Mucosa of descending colon (tissue), 3 donors: ENCODE measurements at places on chromosomes 6 and 20. TPM values are rescaled to one million over a fixed set of nuclear protein-coding genes. Genes with fewer than 3 reads are reported as not detected.

GPX6 gene
- not detected for total RNA-seq

DNA sequence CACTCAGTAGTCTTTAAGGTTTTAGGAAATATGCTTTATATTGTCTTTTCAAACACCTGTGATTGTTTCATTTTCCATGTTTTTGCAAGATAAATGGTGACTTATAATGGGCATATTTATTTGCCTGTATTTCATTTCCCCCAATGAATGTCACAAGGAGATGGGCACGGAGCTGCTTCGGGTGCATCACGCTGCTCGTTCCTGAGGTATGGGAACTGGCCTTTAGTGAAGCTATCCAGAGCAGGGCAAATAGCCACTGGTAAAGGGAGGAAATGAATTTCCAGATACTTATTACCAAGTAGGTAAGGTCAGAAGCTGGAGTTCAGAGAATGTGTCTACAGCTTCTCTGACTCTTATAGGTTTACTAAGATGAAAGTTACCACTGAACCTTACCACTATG is 3.7 kb downstream of the POU3F2 start:
- no peak for DNase-seq

- no peak for DNase-seq
Measured at GRCh38 chr6:24480705-24481104, 8.7 kb downstream of the GPLD1 start.

FBXO30 gene
- total RNA-seq, result 7.1 TPM

C6orf132 gene
- 57.6 TPM for total RNA-seq

DNA sequence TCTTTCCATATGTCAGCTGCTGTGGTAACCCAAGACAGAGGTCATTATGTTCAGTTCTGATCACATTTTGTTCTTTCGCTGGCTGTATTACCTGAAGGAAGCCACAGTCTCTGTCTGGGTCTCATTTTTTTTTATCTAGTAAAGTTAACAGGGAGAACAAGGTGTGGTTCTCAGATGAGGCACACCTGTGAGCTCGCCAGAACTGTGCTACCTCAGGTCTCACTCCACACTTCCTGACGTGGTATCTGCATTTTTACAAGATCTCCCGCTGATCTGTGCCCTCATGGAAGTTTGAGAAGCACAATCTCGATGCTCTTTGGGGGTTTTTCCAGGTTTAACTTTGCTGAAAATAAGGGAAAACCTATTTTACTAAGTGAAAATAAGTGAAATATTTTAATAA is 169.5 kb upstream of the CENPW start:
- peak; percentile 43 for DNase-seq

DNA sequence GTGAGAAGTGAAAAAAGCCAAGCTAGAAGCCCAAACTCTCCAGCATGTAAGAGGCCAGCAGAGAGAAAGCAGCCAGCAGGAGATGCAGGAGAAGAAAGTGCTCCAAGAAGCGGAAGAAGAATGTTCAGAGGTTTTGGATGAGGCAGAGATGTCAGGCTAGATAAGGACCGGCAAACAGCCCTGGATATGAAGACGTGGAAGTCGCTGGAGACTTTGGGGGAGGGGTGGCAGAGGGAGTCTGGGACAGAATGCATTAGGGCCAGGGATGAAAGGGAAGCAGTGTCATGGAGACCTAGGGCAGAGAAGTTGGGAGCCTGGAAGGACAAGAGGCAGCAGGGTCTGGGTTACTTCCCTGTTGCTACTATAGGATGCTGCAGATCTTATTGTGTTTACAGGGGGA is 5.3 kb upstream of the SCUBE3 start:
- DNase-seq, result no peak

DNA sequence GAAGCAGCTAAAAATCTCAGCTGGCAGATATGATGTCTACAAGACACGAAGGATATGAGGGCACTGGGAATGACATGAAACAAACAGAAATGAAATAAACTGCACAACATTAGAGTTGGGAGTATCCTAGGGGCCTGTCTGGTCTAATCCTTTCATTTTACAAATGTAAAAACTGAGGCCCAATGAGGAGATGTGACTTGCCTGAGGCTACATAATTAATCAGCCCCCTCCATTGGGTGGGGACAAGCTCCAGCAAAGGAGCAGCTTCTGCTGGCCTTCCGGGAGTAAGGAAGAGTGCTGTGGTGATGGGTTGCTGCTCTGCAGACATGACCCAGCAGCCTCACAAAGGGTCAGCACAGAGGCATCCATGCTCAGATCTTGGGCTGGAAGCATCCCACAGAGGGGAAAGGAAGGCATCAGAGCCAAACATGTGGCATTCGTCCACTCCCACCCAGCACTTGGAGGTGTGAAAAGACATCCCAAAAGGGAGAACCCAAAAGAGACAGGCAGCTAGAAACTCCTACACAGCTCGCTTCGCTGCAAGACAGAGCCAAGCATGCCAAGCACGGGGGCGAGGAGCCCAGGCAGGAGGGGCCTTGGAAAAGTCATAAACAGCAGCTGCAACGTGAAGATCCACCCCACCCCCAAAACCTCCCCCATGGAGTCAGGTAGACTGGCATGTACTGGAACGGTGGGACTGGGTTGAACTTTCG is 183.7 kb downstream of the UNC5CL start:
- no peak for DNase-seq

GRCh38 chr6:45327956-45328522 is at the start of gene RUNX2:
TSS of gene RUNX2 (plus strand) at chr6:45328330. CDS start at chr6:45328727, 397 bp downstream.
- DNase-seq, result no peak

DNA sequence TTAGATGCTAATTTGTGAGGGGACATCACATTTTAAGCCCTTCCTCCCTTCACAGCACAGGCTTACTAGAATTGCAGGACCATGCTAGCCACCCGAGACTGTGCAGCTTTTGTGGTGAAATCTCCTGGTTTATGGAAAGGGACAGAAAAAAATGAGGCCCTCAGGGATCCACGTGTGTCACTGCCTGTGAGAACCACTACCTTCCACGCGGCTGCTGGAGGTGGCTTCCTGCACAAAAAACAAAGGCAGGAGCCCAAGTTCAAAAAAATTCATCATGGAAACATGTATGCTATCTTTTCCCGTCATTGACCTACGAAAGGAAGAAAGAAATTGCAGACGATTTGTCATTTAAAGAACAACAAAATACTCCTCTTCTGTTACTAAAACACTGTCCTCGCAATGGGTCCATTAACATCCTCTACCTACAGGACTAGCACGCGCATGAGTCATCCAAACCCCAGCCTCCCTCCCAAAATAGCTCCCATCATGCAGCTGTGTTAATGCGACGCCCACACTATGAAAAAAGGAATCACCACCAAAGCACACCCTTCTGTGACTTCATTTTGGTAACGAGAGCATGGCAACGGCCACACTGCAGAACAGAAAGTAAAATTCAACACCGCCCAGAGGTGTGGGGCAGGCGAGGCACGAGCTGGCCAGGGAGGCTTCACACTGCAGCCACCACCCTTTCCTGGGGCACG is 45.7 kb downstream of the RAMACL start:
- no peak for DNase-seq

DNA sequence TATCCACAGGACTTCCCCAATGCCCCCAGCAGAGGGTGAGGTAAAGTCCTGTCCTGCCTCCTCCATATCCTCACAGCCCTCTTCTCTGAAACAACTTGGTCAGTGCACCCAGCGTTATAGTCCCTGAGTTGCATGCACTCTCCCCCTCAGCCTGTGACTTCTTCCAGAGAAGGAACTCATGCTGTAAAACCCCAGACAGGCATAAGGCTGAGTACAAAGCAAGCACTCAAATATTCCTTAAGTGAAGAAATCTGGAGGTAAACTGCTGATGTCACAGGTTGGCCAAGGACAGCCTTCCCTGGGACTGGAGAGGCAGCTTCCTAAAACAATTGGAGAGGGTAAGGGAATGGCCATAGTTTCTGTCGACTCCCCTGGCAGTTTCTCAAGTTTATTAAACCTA is 12.9 kb upstream of the SRPK1 start:
- no peak for DNase-seq

SCGN gene
- 18.5 TPM for total RNA-seq

EDN1 gene
- 26.5 TPM for total RNA-seq
